ENCODE measurements at places on chromosomes 5 and 9. TPM values are rescaled to one million over a fixed set of nuclear protein-coding genes. Genes with fewer than 3 reads are reported as not detected.

Gene CEP72
- 8.0 TPM for total RNA-seq

- no peak for DNase-seq
These were observed 4.3 kb downstream of the CSNK1A1 start for GRCh38 chr5:149546974-149547373.

- no peak for DNase-seq
These were observed 191.9 kb downstream of the OLFM1 start for GRCh38 chr9:135279385-135279784.

DNA sequence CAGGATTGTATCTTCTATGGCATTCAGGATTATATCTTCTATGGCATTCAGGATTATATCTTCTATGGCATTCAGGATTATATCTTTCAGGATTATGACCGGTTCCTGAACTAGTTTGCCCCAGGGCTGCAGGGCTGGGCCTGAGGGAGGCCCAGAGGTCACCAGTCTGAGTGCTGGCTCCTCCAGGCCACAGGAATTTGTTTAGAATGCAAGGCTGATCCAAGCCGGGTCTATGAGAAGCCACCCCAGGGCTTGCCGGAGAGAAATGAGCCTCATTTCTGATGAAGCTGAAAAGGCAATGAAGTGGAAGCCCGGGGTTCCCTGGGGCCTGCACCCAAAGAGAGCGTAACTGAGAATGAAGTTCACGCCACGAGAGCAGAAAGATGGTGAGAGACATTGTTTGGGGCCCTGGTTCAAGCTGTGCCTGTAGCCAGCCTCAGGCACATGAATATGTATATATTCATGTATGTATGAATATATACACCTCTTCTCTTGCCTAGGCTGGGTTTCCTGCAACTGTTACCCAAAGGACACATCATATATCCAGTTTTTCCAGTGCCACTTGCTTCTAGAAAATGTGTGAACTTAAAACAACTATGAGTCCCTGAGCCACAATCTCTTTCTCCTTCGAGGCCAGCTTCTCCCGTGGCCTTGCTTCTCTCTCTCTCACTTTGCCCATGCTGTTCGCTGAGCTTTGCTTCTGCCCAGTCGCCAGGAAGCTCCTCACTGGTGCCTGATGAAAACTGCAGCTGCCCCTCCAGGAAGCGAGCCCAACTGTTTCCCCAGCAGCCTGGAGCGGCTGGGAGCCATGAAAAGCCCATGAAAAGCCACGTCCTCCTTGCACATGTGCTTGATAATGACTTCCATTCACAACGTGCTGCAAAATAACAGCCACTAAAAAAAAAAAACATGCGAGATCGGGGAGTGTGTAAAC is 62.3 kb downstream of the GTF3C4 start:
- no peak for DNase-seq

DNA sequence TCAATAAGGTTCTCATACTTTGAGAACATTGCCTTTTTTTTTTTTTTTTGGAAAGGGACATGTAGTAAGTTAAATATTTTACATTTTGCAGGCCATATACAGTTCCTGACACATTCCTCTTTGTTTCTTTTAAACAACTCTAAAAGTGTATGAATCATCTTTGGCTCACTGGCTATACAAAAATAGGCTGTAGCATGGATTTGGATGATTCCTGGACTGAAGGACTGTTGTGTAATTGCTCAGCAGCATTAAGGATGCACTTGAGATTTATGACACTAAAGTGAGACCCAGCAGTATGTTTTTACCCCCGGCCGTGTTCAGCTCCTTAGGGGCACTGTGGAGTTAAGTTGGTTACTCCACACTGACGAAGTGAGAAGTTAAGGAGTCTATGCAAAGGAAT is 41.3 kb downstream of the VPS13A start:
- no peak for DNase-seq

DNA sequence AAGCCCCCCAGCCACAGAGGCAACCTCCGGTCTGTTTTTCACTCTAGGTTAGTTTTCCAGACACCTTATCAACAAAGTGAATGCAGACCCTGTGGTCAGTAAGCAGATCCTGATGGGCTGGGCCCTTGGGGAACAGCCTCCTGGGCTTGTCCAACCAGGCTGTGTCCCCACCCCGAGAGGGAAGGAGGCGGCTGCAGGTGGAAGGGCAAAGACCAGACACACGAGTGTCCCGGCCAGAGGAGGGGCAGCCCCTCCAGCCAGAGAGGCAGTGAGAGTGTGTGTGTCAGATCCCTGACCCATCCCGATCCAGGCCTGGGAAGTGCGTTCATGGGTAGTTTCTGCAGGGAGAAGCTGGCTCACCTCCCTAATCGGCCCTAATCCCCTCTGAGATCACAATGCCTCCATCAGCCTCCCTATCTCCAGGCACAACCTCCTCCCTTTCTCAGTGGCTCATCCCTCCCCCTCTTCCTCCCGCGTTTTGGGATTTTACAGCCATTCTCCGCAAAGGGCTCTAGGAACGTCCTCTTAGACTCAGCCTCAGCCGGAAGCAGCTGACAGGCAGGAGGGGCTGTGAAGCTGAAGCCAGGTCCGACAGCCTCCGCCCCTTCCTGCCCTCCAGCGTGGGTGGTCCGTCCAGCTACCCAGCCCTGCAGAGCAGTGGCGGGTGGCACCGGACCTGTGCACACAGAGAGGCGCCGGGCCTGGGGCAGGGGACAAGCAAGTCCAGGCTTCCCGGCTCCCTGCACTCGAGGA is 9.7 kb downstream of the SLC12A7 start:
- DNase-seq, result no peak

GRCh38 chr9:89433826-89434225 is 64.1 kb downstream of the SEMA4D start:
- no peak for DNase-seq

DNA sequence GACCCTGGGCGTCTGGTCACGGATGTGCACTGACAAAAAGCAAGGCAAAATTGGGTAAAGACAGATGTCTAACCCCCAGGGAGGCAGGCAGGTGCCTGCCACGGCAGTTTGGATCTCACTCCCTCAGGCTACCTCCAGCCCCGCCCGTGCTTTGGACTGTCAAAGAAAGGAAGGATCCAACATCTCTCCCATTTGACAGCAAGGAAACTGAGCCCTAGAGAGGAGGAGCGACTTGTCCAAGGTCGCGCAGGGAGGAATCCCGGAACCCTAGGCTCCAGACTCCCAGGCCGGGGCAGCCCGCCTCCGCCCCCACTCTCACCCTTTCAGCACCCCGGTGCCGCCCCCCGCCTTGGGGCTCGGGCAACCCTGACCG is 376 bp downstream of the GOLGA1 start:
- DNase-seq, result no peak

DNA sequence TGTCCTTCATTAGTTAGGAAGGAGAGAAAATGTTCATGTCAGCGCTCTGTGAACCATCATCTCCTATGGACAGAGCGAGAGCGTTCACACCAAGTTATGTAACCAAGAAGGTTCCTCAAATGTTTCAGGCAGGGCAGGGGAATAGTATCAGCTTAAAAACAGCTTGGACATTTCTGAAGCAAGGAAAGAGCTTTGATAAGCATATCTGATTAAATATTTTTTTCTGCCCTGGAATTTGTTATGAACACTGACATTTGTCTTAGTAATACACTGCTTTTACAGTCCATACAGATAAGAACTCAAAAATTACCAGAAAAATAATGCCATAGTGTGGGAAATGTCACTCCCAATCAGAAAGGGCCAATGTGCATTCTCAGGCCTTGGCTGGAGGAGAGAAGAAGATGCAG is 66.3 kb upstream of the LIFR start:
- no peak for DNase-seq
